ENCODE measurements at places on chromosomes 13 and 19. TPM values are rescaled to one million over a fixed set of nuclear protein-coding genes. Genes with fewer than 3 reads are reported as not detected.

SLC25A42 gene
- 7.1 TPM for total RNA-seq

DIAPH3 gene
- total RNA-seq = 1.3 TPM

MYO1F gene
- 12.7 TPM for total RNA-seq

FAM98C gene
- 10.7 TPM for total RNA-seq

TMEM238 gene
- 0.27 TPM for total RNA-seq

PBX4 gene
- total RNA-seq = 2.8 TPM

BTBD2 gene
- 60.4 TPM for total RNA-seq

ACER1 gene
- not detected for total RNA-seq

OLFM2 gene
- 22.2 TPM for total RNA-seq

ZNF44 gene
- 23.4 TPM for total RNA-seq

PSG6 gene
- total RNA-seq = not detected

CYP2B6 gene
- 0.19 TPM for total RNA-seq

ITGBL1 gene
- 209 TPM for total RNA-seq

SPC24 gene
- 0.36 TPM for total RNA-seq

RFPL4A gene
- not detected for total RNA-seq

LRG1 gene
- total RNA-seq = 0.49 TPM

SSC5D gene
- 2.4 TPM for total RNA-seq

SLC25A41 gene
- total RNA-seq = 0.29 TPM

APC2 gene
- total RNA-seq = 45.8 TPM

PAF1 gene
- 35.5 TPM for total RNA-seq

ZNF578 gene
- total RNA-seq = 0.34 TPM

FGF21 gene
- total RNA-seq = not detected

CEACAM4 gene
- total RNA-seq = not detected

ZNF497 gene
- 5.8 TPM for total RNA-seq

LILRB5 gene
- 0.36 TPM for total RNA-seq

Measured in motor neuron (in vitro differentiated cells).